ENCODE measurements at places on chromosomes 3 and 15.

- no peak for DNase-seq
Observed at GRCh38 chr3:170701696-170702678, 116.1 kb upstream of the SLC7A14 start.

DNA sequence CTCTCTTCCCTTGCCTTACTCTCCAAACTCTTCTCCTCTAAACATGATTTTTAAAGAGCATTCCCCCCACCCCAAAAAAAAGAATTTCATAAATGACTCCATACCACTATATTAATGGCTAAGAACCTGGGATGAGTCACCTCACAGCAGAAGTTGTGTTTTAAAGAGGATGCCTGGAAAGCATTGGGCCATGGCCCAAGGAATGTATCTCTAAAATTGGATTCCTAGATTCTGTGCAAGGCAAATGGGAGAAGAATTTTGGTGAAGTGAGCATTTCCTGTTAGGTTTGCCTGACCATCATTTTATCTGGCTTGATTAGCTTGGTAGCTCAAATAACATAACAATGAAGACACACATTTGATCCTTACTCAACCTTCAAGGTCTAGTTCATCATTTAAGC is 251.4 kb downstream of the NR1D2 start:
- no peak for DNase-seq

- DNase-seq, result no peak
Observed at GRCh38 chr3:79339846-79340245, 428.0 kb downstream of the ROBO1 start.

- no peak for DNase-seq
Observed at GRCh38 chr15:99486371-99487336, 79.1 kb upstream of the MEF2A start.

All from activated CD8-positive, alpha-beta memory T cell treated with anti-CD3 and anti-CD28 coated beads for 1 hour (primary cell).